ENCODE measurements at places on chromosomes 2 and 18.

- no peak for DNase-seq
Measured at GRCh38 chr18:25314151-25314837, 37.7 kb downstream of the ZNF521 start.

DNA sequence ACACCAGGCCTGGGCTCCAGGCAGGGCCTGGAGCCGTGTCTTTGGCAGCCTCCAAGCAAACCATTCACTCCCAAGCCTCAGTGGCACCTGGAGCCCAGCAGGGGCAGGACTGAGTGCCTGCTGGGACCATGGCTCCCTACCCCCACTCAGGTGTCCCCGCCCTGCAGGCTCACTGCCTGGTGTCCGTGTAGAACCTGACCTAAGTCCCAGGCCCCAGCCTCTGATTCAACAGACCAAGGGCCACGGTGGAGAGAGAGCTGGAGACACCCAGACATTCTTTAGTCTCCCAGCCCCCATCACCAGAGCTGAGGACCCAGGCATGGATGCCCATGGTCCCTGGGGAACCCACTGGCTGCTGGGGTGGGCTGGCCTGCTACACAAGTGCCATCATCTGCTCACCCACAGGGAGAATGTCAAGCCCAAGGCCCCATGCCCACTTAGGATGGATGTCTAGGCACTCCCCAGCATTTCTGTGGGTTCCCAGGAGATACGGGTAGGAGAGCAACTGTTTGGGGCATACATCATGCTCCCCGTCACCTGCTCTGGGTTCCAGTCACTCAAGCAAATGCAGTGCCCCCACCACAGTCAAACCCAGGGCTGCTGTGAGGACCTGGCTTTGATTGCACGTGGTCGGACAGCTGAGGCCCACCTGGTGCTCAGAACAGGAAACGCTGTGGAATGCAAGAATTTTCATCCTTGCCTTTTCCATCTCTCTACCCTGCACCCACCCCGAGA is 42.9 kb upstream of the ATG16L1 start:
- DNase-seq, result no peak

DNA sequence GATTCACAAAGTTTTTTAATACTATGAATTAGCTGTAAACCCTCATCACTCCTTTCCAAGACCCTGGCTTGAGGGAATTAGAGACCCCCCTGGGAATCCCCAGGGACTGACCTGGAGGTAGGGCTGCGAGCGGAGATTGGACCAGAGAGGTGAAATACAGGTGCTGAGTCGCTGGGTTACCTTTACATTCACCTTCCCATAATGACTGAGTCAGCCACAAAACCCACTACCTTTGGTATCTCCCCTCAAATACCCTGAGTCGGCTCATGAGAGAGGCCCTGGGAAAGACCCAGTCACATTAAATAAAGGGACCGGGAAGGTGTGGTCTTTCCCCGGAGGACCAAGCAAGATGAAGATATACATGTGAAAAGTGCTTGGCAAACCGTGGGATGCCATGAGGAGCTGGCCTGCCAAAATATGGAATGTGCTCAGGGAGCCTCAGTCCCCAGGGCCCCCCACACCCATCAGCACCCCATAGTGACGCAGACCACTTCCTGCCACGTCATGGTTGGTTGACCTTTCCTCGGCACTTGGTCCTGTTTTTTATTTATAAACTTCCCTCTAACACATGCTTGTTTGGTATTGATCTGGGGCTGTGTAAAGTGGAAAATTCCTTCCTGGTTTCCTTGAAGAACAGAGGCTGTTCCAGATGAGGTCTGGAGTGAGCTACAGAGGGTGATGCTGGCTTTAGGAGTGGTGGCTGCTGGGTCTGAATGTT is 51.4 kb downstream of the IL1RL2 start:
- no peak for DNase-seq

GRCh38 chr2:86229221-86229620 is 30.0 kb downstream of the MRPL35 start:
- DNase-seq, result no peak

GRCh38 chr2:188600536-188601210 is 309.0 kb downstream of the GULP1 start:
- no peak for DNase-seq

DNA sequence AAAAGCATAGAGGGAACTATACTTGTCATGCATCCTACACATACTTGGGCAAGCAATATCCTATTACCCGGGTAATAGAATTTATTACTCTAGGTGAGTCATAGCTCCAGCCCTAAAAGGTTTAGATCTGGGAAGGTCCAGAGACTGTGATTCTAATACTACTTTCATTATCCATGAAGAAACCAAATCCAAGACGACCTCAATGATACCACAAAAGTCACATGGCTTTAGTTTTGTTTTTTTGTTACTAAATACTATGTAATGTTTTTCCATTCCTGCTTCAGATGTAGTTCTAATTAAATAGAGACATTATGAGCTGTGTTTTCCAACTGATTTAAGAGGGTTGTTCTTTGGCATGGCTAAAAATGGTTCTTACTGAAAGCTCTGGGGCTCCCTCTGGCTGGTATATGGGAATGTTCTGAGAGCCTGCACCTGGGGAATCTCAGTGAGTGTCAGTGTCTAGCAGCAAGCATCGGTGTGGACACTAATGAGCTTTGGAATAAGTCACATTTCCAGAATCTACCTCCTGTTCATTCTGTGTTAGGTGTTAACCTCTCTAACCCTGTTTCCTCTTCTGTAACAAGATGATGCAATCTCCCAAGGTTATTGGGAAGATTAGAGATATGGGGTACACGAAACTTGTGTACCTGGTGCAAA is 20.5 kb upstream of the IL1RL2 start:
- no peak for DNase-seq
